ENCODE measurements at places on chromosomes 4 and X. TPM values are rescaled to one million over a fixed set of nuclear protein-coding genes. Genes with fewer than 3 reads are reported as not detected.

Gene MBNL3
- 21.8 TPM for total RNA-seq

DNA sequence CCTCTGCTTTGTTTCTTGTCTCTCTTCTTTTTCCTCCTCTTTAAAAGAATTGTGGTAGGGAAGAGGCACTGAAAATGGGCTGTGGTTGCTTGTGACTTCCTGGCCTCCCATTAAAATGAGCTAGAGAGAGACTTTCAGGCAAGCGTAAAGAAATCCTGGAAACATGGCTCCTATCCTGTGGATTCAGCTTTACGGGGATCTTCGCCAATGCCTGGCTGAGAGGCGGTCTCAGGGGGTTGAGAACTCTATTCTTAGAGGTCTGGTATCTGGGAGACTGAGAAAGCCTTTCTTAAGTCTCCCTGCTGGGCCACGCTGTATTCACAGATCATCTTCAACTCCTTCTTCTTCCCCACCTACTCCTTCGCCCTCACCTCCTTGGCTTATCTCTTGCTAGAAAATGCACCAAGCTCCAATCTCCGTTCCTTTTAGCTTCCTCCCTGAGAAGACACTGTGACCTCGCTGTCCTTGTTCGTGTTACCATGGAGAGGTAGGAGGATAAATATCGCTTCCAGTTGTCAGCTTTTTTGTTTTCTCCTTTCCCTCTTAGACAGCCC lies 542 bp upstream of the KLF8 start:
- DNase-seq: no peak

- no peak for DNase-seq
Observed at GRCh38 chr4:2822461-2823300, 21.0 kb upstream of the ADD1 start.

DNA sequence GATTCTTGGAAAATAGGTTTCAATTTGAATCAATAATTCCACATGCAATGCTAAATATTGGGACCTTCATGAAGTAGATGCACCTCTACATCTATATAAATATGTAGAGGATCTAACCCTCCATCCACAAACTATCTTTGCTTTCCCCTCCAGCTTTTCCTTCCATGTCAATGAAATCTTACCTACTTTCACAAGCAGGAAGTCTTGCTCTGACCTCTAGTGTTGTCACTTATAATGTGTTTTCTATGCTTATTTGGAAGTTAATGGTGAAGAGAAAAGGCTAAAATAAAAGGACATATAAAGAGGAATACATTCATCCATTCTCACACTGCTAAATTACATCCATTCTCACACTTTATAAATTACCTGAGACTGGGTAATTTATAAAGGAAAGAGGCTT lies 472.7 kb upstream of the DIAPH2 start:
- no peak for DNase-seq

GRCh38 chr4:150078579-150079080 lies 385 bp downstream of the DCLK2 start:
- peak; percentile 48 for DNase-seq

DNA sequence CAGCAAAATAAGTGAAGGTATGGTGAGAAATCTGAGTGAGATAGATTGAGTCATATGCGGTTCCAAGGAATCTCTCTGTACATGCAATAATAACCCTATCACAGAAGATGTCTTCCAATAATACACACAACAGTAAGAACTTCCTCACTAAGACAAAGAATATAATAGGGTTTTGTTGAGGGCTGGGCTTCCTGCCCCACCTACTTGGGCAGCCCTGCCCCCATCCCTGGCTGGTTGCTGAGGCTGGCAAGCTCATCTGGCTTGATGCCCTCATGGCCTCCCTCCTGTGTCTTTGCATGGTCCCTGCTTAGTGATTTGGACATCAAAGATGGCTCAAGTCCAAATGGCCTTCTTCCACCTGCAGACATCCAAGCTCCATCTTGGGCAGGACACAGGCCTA lies 2.7 kb downstream of the GEMIN8 start:
- no peak for DNase-seq

DNA sequence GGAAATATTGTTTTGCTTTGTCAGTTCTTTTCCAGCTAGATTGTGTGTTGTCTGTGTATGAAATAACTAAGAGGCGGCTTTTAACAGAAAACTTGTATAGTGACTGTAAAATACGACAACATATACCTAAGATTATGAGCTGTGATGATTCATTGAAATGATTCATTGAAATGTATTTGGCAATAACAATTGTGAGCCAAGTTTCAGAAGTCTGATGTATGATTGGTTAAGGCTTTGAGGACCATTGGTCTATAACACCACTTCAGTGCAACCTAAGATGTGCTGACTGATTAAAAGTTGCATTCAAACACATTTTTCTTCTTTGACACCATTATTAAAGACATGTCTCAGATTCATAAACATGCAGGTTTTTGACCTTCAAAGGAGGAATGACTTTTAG lies 76.6 kb downstream of the PTPN13 start:
- DNase-seq: no peak

All from neural crest cell (in vitro differentiated cells).